RPMI8226 (cell line): ENCODE measurements at places on chromosomes 2 and 18.

DNA sequence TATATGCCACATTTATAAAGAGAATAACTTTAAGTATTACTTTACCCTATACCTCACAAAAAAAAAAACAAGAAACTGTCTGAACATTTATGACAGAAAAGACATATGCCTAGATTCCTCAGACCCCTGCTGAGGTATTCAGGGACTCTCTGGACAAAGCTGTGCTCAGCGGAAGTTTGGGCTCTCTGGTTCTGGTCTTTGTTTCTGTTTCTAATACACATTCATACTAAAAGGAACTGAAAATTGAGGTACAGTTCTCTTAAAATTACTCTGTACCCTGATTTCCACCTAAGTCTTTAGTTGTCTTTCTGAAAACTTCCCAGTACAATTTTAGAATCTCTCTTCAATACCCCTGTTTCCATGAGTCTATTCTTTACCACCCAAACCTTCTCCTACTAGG is 160.3 kb downstream of the IKZF2 start:
- DNase-seq: no peak

GRCh38 chr2:239459056-239459455 is 58.2 kb upstream of the HDAC4 start:
- DNase-seq: no peak

DNA sequence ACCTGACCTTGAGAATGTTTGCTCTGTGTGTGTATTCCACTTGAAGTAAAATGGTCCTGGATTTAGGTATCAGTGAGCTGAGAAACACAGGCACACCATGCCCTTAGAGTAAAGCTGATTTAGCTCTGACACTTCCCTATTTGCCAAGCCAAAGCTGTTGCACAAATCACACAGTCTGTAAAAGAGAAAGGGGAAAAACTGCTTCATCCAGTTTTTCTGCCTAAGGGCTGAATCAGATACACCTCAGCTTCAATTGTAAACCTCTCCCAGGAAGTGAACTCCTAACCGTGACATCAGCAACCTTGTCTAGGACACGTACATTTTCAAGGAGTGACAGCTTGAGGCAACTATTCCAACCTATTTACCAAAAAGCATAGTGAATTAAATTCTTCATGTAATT is 150.4 kb downstream of the NR4A2 start:
- DNase-seq: no peak

GRCh38 chr2:167692936-167693335 is 554.5 kb downstream of the STK39 start:
- DNase-seq: no peak

DNA sequence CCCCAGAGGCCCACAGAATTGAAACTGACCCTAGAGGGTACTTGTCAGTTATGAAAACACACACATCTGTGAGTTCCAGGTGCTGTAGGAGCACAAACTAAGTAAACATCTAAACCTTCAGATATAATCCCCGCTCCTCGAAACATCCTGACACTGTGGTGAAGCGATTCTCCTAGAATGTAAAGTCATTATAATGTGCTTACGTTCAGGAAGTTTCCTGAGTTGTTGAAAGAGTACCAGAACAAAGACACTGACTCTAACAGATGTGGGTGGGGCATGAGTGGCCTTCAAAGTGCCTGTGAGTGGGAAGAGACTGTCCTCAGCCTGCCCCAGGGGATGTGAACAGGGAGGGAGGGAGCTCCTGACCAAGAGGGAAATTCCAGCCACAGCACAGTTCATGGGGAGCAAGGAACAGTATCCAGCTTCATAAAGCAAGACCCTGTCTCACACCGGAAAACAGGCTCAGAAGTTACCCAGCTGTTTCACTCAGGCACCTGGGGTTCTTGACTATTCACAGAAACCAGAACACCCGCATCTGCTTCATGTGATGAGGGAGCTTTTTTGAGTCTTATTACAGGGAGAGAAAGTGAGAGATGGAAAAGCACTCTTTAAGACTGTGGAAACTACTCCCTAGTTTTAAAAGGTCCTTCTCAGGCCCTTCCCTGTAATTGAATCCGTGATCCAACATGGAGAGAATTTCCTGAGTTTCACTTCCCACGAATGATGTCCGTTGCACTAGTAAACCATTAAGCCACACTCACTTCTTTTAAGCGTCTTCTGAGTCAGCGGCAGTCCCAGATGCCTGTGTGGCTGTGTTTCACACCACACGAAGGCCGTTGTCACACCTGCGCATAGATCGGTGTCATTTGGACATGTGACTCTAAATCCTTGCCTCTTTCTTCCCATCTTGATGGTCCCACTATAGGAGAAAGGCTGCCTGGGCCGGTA is 88.6 kb upstream of the EML6 start:
- peak; percentile 60 for DNase-seq

- no peak for DNase-seq
These were observed 203.6 kb downstream of the FHOD3 start for GRCh38 chr18:36501100-36501499.

DNA sequence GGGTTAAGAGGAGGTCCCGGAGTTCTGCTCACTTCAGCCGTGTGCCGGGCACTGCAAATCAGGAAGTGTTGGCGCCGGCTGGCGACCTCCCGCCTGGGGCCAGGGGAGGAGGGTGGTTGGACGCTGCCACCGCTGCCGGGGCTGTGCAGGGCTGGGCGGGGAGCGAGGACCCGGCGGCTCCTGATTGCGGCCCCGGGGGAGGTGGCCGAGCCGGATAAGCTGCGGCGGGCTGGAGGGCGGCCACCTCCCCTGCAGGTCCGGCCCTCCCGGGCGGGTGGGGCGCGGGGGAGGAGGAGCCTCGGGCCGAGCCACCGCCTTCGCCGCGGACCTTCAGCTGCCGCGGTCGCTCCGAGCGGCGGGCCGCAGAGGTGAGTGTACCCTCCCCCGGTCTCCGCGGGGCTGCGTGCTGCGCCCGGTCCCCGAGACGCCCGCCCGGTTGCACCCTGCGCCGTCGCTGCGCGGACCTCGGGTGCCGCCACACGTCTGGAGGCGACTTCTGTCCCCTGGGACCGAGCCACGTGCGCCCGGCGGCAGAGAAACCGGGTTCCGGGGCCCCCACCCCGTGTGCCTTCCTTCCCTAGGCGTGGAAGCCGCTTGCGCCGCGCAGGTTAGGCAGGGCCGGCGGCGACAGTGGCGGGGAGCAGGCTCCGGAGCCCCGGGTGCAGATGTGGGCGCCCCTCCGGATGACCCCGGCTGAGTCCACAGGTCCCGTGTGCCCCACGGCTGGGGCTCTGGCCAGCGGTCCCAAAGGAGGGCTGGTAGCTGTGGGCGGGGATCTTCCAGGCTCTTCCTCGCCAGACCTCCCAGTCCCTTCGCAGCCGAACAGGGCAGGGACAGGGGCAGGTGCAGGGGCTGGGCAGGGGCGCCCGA is at the start of gene STEAP3:
Gene STEAP3, plus strand, starts transcription at position 314 of the 870 bp plus-strand sequence. CDS start 7,179 bp downstream, outside the sequence.
- DNase-seq: peak; percentile 66

- no peak for DNase-seq
These were observed 306.0 kb downstream of the CLIP4 start for GRCh38 chr2:29420999-29421782.

GRCh38 chr2:197216361-197216979 is 94.1 kb downstream of the ANKRD44 start:
- DNase-seq: peak; percentile 90

GRCh38 chr2:84781942-84782716 is 98.8 kb downstream of the TRABD2A start:
- no peak for DNase-seq

DNA sequence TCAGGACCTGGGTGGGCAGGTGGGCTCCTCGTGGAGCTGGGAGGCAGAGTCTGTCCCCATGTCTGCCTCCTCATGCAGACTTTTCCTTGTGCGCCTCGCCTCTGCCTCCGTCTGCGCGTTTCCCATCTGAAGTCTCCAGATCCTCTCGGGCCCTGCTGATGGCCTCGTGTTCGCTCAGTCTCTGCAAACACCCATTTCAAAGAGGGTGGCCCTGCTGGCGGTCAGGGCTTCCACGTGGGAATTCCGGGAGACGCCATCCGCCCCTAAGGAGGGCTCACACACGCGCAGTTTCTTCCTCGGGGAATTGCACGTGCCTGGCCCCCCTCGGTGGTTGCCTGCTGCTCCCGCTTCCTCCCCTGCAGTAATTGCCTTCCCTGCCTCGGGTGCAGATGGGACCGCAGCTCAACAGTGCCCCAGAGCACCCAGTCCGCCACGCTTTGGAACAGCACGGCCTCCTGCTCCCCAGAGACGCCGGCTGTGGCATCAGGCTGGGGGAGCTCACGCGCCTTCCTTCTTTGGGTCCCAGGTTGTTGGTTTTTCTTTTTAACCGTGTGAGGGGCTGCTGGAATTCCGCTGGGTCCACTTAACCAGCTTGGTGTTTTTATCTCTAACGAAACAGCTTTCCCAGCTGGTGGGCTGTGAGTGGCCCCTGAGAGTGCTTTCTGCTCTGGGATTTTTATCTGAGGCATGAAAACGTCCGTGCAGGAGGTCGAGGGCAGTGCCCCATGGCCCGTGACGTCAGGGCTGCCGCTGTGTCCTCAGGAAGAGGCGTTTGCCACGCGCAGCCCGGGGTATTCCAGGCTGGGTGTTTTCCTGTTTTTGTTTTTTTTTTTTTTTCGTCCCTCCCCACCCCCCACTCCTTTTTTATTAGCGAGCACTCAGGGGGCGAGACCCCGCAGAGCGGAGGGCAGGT is 16.1 kb downstream of the NFATC1 start:
- no peak for DNase-seq
